NCI-H1436 (cell line): ENCODE measurements at places on chromosomes 1 and 21.

DNA sequence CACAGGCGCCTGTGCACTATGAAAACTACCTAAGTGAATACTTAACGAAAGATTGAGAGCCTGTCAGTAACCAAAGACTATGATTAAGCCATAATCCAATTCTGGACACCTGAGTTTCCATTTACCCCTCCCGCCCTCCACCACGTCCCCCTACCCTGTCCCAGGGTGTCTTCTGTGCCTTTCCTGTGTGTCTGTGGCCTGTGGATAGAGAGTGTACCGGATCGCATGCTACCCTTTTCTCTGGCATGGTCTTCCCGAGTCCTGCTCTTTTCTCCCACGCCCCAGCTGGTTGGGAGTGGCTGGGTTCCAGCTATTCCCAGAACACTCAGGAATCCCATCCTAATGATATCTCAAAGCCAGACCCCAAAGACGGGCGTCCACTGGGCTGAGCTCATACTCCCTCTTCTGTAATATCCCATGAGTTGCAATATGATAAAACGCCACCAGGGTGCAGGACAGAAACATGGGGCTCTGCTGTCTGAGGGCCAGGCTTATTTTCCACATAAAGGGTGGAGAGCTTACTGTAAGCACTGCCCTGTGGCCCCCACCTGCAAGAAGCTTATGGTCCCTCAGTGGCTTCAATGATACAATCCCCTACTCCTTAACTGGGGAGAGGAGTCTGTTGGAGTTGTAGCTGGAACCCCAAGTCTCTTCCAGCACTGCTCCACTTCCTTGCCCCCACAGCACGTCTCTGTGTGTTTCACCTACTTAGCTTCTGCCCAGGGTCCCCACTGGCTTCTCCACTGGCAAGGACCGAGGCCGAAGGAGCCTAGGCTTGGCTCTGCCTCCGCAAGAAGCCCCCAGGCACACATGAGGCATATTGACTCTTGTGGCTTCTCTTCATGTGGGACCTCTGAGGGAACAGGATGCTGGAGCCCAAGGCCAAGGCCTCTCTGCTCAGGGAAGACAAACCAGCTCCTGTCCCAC lies 17.6 kb upstream of the ALX3 start:
- peak; percentile 60 for DNase-seq

- no peak for DNase-seq
Observed at GRCh38 chr1:31793086-31793485, 22.7 kb downstream of the SPOCD1 start.

DNA sequence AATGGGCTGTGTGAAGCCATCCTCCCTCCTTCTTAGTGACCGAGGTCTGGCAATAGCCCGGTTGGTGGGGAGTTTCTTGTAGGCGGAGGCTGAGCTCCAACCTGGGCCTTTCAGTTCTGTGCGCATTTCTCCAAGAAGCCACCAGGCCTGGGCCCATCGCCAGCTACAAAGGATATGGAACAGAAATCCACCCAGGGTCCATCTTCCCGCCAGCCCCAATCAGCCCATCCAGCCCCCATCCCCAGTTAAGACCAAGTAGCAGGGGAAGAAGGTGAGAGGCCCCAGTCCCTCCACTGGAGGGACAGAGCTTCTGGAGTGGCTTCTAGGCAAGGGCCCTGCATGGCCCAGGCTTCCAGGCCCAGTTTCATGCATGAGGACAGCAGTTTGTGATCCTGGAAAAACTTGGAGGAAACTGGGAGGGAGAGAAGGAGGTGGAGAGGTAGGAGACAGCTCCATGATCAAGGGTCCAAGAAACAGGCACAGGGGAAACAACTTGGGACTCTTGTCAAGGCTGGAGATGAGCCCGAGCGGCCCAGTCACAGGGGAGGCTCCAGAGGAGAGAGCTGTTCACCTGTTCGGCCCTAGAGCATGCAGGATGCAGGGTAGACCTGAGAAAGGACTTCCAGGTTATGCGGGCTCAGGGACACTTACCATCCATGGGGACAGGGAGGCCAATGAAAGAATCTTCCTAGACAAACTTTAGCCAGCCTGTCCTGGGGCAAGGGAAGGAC lies 261.2 kb downstream of the PTPRU start:
- DNase-seq: no peak

GRCh38 chr1:173297798-173298391 lies 90.8 kb upstream of the TNFSF4 start:
- no peak for DNase-seq

GRCh38 chr1:17711941-17712340 lies 43.2 kb upstream of the ACTL8 start:
- no peak for DNase-seq

GRCh38 chr1:160710517-160711252 lies 937 bp downstream of the CD48 start:
- DNase-seq: no peak

DNA sequence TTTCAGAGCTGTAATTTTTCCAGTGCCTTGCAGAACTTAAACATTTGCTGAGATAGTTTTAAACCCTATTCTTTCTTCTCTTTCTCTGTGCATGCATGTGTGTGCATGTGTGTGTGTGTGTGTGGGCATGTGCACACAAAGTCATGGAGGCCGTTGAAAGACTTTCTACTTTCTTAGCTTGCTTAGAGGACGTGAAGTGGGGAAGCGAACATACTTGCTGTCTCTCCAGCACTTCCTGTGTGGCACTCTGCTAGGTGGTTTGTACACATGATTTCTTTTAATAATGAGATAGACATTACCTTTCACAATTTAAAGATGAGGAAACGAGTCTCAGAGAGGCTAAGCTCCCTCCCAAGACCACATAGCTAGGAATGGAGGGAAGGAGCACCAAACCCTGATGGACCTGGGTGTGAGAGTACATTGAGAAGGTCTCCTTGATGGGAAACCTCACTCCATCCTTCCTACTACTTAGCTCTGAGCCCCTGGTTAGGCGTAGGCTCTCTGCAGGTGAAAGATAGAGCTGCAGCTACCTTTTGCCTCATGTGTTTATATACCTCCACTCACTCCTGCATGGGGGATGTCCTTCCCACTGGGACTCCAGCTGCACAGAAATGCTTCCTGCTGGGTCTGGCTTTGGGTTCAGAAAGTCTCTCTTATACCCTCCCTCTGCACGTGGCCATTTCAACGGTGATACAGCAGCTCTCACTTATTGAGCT lies 101.9 kb upstream of the USP24 start:
- no peak for DNase-seq

DNA sequence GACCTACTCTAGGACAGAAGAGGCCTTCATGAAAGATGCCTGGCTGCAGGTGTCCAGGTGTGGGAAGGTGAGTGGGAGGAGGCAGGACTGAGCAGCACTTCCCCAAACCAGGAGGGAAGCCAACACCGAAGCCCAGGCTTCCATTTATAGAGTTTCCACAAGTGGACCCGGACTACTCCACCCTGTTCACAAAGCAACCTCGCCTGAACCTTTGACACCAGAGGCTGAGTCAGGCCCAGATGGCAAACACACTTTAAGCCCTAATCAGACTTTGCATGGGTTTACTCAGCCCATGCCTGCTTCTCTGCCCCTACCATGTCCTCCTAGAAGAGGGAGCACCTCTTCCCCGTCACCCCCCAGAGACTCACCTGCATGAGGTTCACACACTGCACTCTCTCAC lies 14.0 kb downstream of the PRR9 start:
- DNase-seq: no peak

DNA sequence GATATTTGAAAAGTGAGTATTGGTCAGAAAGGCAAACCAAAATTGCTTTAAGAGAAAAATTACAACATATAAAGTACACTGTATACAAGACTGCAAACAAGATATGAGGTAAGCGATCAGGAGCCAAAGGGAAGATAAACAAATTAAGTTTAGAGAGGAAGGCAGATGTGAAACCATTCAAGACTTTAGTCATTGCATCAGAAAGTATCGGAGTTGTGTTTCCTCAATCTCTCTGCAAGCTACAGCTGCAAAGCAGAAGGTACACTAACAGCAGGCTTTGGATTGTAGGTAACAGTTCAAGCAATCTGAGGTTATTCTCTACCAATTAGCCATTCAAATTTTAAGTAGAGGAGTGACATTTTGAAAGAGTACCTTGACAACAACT lies 21.3 kb upstream of the TLCD4 start:
- no peak for DNase-seq

DNA sequence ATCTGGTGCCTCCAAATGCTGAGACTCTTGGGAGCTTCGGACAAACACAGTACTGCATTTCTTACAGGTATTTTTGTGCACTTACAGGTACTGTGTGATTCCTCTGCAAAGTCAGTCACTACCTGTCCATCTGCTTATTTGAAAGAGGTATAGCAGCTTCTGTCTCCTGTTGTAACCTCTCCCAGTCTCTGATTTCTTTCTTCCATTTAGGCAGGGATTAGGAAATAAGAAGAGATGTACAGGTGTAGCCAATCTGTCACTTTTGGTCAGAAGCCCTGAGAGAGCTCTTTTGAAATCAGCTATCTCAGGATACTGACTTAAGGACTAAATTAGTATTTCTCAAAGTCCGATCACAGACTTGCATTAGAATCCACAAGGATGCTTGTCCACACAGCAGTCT lies 54.0 kb downstream of the AKT3 start:
- DNase-seq: no peak

- no peak for DNase-seq
Observed at GRCh38 chr21:40863839-40864238, 16.9 kb upstream of the DSCAM start.

GRCh38 chr1:195939844-195940243 lies 668.4 kb downstream of the KCNT2 start:
- no peak for DNase-seq

GRCh38 chr1:93710499-93711453 lies 29.1 kb upstream of the BCAR3 start:
- no peak for DNase-seq

DNA sequence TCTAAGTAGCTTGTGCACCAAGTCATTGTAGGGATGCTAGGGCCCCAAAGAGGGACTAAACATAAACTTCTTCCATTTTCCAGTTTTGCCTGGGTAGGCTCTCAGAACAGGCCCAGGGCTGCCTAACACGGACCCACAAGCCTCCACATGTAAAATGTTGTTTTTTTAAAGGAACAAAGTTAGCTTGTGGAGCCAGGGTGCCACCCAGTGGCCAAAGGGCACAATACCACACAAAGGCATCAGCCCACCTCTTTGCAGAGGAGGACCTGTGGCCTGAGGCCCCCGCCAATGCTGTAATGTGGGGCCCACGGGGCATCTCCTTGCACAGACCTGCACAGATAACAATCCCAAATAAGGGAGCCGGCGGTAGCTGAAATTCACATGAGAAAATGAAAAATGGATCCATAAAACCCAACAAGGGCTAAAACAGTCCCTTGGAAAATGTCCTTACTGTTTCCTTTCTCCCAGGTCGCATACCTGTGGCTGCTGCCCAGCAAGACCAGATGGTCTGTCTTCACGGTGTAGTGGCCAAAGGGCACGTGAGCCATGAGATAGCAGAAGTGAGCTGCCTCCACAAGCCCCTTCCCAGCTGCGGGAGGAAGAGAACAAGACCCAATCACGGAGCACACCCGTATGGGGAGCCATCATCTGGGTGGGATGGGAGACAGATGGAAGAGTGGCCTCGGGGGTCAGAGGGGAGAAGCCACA lies 23.8 kb downstream of the SEC16B start:
- peak; percentile 41 for DNase-seq

- DNase-seq: no peak
Observed at GRCh38 chr1:180918519-180918918, 5.8 kb downstream of the KIAA1614 start.

GRCh38 chr1:18549906-18550305 lies 69.2 kb downstream of the KLHDC7A start:
- no peak for DNase-seq

GRCh38 chr1:193674292-193674944 lies 488.0 kb upstream of the B3GALT2 start:
- DNase-seq: no peak

- DNase-seq: no peak
Observed at GRCh38 chr1:230144758-230145504, 77.9 kb downstream of the GALNT2 start.

DNA sequence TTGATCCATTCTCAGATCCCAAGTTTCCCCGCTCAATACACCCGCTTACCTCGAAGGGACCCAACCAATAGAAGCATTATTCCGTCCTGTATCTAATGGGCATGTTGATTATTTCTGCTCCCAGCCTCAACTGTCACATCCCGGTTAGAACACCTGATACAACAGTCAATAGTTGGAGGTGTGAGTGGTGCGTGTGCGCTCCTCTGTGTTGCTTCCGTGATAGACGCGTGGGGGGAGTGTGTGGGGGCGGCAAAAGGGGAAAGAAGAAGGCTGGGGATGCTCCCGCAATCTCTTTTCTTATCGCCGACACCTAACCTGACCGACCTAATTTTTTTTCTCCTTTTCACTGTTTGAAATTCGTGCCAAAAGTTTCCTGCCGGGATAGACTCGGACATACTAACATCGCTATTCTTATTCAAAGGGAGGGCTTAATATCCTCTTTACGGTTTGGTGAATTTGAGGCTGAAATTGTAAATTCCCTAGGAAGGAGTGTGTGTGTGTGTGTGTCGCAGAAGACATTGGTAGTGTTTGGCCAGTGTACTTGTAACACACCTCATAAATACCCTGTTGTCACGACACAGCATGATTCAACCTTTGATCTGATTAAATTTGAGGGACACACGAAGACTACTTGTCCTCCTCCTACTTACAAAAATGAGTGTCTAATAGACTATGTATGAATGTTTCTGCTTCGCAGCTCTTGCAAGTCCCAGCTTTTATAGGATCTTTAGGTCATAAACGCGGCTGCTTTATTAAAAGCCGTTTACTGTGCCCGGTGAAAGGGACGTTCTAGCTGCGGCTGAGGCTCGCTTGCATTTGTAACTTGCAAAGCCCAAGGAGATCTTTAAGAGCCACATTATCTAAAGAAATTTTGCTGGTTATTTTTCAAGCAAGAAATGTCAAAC lies 1.5 kb upstream of the PROX1 start:
- no peak for DNase-seq

DNA sequence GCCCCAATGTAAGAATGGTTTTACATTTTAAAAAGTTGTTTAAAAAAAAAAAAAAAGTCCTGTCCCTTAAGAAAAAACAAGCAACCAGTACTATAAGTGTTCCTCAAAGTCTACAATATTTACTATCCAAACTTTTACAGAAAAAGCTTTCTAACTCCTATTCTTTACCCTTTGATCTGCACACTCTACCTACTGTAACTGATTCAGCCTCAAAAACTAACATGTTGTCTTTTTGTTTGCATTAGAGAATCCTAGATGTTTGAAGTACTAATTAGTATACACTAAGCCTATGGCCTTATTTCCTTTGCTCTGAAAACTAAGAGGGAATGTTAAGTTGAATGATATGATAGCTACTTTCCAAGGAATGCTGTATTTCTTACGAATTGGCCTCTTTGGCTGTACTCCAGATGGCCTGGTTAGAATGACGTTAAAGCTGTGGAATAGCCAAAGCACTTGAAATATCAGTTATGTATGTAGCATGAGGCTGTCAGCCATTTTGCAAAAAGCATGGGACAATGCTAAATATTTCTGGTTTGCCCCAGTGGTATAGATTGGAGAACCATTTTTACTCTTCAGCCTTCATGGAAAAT lies 234.8 kb downstream of the GPR52 start:
- DNase-seq: no peak

GRCh38 chr21:29187944-29188343 lies 57.5 kb downstream of the MAP3K7CL start:
- no peak for DNase-seq

GRCh38 chr1:234643111-234643849 lies 33.3 kb upstream of the IRF2BP2 start:
- DNase-seq: no peak
